Activated CD8-positive, alpha-beta memory T cell treated with anti-CD3 and anti-CD28 coated beads, Interleukin-2, amount 50 U/mL, for 48 hours (primary cell): ENCODE measurements at places on chromosomes 2 and 18.

DNA sequence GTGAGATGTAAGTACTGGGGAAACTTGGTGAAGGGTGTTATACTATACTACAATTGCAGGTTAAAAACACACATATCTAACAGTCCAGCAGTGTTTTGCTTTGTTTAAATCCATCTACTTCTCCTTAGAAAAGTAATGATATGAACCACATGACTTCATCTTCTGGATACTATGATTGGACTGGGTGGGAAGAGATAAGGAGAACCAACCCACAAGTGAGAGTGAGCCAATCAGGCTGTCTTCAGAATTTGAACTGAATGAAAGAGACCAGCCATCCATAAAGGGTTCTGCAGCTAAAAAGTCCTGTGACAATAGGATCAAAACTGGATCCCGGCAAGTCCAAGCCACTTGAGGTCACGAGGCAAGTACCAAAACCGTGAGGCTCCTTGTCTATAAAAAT lies 46.6 kb downstream of the KANSL3 start:
- no peak for DNase-seq

- peak; percentile 44 for DNase-seq
Measured at GRCh38 chr18:79948719-79949411, 2.6 kb downstream of the SLC66A2 start.

DNA sequence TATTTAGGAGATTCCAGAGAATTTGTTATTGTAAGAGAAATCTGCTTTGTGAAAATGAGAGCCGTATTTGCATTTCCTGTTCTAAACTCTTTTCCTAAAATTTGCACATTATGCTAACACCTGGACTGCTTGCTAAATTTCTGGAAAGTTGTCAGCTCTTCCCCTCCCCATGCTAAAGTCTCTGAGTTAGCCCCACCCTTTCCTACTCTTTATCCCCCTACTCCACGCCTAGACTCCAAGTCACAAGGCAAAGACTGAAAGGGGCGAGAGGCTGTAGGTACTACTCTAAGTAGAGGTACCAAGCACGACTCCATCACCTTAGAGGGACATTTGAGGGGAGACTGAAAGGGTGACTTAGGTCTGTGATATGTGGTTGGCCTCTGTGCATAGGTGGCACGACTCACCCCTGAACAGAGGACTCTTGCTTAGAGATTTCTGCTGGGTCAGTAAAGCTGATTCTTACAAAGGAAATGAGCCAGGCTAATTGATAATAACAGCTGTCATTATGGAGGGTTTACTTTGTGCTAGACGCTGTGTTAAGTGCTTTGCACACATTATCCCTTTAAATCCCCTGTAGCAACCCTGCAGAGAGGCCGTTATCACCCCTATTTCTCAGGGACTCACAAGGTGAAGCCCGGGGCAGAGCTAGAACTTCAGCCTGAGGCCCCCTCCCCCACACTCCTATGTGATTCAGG lies 373.5 kb downstream of the EN1 start:
- no peak for DNase-seq

- DNase-seq: no peak
Measured at GRCh38 chr2:73368781-73369180, 16.9 kb upstream of the ALMS1 start.

- no peak for DNase-seq
Measured at GRCh38 chr2:240590681-240591111, 4.2 kb downstream of the CAPN10 start.

DNA sequence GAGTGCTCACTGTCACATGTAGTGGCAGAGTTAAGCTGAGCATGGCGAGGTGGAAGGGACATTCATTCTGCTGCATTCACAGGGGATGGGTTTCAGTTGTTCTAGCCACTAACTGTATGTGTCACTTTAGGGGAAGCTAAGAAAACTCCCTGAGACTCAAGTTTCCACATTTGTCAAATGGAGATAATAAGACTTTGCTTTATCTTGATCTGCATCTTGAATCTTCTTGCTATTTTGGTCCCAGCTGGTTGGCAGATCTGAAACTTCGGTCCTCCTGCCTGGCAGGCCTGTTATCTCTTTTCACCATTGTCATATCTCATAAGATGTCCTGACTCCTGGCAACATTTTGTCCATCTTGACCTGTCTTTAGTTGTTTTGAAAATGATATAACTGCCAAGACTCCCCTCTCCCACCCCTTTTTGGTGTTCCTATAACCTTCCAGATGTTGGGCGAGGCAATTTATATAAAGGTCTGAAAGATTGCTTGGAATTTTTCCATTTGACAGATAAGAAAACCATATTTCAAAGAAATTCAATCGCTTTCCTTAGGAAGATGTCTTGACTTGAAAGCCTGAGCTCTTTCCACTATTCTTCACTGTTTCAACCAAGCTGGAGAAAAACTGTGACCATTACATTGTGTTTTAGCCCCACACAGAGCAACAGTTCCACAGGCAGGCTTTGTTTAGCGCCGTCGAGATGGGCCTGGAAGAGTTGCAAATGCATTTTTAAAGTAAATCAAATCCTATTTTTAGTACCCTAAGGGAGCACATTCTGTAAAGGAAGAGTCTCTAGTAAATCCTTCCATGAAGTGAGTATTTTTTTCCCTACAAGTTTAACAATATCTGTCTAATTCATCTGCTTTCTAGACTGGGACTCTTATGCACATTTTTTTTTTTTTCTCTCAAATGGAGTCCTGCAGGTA lies 33.4 kb downstream of the MYCN start:
- DNase-seq: no peak

- no peak for DNase-seq
Measured at GRCh38 chr18:37199741-37200140, 365.9 kb downstream of the CELF4 start.

DNA sequence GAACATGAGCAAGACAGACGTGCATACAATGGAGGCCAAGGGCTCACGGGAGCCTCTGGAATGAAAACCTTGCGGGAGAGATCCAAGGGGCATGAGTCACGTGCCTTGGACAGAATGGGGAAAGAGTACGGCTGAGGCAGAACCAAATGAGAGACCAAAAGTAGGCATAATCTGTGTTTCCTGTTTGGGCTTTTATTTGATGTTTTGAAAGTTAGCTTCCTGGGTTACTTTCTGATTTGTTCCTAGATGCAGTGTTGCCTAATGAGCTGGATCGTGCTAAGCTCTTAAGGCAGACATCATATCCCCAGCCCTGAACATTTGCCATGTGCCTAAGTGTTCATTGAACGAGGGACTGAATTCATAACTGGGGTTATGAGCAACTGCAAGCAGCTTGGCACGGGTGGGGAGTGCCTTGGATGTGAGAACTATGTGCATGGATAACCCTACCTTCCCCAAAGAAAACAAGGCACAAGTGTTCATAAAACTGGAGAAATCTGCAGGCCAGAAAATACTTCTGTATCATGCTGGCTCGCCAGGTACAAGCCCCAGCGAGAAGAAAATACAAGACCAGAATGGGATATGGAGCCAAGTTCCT lies 60.3 kb upstream of the RPL31 start:
- DNase-seq: no peak
